Stimulated activated CD8-positive, alpha-beta memory T cell treated with anti-CD3 and anti-CD28 coated beads, Interleukin-4, amount 100 ng/mL, for 1 hour (primary cell): ENCODE measurements at places on chromosomes 7 and 10.

GRCh38 chr7:84970670-84971069 lies 216.2 kb downstream of the SEMA3D start:
- DNase-seq: no peak

GRCh38 chr10:13113544-13113943 lies 13.6 kb downstream of the OPTN start:
- DNase-seq: no peak

DNA sequence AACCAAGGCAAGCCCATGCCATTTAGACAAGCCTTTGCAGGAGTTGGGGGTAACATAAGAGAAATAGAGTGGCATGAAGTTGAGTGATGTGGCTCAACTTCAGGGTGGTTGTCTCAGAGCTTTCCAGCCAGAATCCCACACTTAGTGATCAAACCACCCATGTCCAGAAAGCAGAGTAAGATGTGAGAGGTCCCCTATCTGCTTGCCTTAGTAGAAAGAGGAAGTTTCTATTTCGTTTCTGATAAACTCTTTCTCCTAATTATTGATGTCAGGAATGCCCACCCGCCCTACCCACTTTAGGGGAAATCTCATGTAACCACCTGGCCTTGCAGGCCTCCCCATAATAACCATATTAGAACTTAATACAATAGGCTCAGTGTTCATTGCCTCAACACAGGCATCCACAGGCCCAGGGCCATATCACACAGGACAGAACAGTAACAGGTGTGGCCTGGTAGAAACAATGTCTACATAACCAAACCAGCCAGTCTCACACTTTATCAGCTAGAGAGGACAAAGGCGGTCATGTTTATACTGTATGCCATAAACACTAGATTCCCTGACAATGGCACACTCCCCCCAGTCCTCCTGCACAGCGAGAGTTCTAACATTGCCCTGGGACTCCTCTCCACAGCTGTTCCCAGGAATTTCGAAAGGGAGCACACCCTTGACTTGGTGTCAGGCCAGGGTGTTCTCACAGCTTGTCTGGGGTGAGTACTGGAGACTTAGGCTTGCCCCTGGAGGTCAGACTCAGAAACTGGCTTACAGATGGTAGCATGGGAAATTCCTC lies 364.4 kb downstream of the CXCL12 start:
- no peak for DNase-seq

GRCh38 chr10:22635650-22636049 lies 78.7 kb downstream of the PIP4K2A start:
- no peak for DNase-seq

GRCh38 chr10:11874568-11875493 lies 51.7 kb downstream of the PROSER2 start:
- DNase-seq: peak; percentile 15

DNA sequence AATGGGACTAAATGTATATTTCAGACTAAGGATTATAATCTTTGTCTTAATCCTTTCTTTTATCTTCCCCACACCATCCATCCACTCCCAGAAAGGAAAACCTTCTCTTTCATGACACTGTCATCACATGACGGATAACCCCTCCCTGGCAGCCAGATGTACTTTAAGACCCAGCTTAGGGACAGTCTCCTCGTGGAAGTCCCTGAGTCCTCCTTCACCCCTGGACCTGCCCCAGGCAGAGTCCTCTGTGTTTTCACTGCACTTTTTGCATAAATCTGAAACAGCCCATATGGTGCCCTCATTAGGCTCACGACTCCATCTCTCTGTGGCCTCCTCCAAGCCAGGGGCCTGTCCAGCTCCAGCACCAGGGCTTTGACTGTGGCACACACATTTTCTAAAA lies 16.0 kb downstream of the NRAP start:
- no peak for DNase-seq

- no peak for DNase-seq
Measured at GRCh38 chr10:77927402-77928246, 1.1 kb upstream of the DLG5 start.

GRCh38 chr7:32453341-32454011 lies 36.7 kb downstream of the LSM5 start:
- no peak for DNase-seq

GRCh38 chr7:137354396-137354795 lies 10.9 kb upstream of the PTN start:
- DNase-seq: no peak

DNA sequence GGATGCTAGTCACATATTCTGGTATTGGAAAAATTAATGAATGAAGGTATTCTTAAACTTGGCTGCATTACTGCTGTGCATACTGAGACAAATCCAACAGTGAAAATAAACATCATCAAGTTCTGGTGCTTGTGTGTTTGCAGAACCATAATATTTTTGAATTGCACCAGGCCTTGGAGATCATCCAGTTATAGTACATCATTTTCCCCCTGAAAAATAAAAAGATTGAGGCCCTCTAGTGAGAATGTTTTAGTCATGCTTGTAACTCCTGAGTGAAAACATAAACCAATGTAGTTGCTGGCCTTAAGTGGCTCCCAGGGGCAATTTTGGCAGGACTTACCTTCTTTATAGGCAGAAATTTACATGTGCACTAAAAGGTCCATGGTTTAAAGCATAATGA lies 218.8 kb upstream of the TMEM229A start:
- DNase-seq: no peak

DNA sequence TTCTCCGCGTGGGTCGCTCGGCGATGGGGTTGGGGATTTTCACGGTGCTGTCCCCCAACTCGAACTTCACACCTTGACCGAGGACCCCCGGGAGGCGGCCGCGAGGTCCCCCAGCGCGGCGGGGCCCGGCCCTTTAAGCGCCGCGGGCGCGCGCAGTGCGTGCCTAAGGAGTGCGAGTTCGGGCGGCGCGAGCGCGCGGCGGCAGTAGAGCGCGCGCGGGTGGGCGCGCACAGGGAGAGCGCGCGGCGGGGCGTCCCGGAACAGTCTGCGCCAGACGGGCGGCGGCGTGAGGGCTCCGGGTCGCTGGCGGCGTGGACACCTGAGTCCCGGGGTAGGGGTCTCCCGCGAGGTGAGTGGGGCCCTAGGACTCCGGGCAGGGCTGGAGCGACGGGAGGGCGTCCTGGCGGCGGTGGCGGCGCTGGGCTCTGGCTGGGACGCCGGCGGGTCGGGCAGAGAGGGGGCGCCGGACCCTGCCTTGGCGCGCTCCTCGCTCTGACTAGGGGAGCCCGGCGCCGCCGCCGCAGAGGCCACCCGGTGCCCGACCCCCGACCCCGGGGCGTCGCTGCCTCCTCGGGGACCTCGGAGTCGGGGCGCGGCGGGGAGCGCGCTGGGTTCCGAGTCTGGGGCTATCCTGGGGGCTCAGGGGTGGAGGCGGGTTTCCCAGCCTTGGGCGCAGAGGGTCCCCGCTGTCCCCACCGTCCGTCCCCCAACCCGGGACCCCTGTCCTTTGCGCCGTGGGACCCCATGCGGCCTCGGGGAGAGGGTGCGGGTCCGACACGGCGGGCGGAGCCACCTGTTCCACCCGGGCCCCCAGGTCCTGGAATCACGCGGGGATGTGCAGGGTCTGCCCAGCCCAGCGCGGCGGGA lies at the start of gene PROSER2:
Gene PROSER2, plus strand, starts transcription at position 235 of the 867 bp plus-strand sequence. CDS start 28,722 bp downstream, outside the sequence.
- DNase-seq: no peak

DNA sequence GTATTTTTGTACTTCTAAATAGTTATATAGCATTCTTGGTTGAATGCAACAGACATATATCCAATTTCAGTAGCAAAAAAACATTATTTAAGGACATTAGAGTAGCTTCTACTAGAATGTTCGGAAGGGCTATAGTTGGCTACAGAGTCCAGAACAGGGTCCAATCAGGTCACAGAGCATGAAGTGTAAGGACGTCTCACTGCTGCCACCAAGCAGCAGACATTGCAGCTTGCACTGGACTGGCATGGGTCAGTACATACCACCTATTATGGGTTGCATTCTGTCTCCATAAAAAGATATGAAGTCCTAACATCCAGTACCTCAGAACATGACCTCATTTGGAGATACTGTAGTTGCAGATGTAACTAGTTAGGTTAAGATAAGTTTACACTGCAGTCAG lies 87.3 kb downstream of the LHFPL3 start:
- no peak for DNase-seq

GRCh38 chr10:113960617-113961181 lies 83.0 kb upstream of the ADRB1 start:
- DNase-seq: no peak

- DNase-seq: no peak
Measured at GRCh38 chr7:36286226-36286625, 103.4 kb upstream of the ANLN start.

GRCh38 chr7:112366886-112367285 lies 83.4 kb upstream of the IFRD1 start:
- no peak for DNase-seq

DNA sequence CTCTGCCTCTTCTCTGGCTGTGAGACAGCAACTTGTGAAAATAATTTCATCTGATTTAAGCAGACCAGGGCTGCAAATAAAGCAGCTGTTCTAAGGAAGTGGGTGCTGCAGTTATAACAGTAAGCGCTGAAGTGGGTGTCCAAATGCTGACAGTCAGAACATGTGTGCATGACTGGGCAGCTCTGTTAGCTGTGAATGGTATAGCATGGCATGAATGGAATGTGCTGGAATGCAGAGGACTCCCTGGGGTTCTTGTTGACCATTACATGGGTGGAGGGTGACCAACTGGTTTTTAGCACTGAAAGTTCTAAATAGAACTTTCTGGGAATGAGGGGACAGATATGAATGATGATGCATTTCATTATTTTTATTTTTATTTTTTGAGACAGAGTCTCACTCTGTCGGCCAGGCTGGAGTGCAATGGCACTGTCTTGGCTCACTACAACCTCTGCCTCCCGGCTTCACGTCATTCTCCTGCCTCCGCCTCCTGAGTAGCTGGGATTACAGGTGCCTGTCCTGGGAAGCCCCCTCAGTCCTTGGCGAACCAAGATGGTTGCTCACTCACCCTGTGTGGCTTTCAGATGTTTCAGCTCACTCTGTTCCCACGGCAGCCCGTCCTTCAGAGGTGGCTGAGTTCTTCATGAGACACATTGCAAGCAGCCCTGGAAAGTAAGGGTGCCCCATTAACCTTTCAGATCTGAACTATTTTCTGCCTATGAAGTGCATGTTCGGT lies 319.8 kb upstream of the PHYHIPL start:
- DNase-seq: no peak

GRCh38 chr10:44424298-44424697 lies 39.4 kb upstream of the CXCL12 start:
- DNase-seq: no peak

GRCh38 chr10:101972761-101973160 lies 83.2 kb downstream of the ARMH3 start:
- no peak for DNase-seq

DNA sequence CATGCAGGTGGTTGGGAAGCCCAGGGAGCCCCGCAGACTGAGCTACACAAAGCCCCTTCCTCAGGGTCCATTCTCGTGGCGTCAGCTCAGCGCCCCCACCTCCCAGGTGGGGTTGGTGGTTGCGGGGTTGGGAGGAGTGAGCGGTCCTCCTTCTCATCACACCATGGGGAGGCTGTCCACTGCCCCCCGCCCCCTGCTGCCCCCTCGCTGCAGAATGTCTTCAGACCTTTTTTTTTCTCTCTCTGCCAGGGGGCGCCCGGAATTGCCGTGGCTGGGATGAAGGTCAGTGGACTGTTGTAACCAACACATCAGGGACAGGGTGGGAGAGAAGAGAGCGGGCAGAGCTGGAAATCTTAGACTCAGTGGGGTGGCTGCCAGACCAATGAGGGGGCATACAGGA lies 116.3 kb downstream of the COL13A1 start:
- no peak for DNase-seq

DNA sequence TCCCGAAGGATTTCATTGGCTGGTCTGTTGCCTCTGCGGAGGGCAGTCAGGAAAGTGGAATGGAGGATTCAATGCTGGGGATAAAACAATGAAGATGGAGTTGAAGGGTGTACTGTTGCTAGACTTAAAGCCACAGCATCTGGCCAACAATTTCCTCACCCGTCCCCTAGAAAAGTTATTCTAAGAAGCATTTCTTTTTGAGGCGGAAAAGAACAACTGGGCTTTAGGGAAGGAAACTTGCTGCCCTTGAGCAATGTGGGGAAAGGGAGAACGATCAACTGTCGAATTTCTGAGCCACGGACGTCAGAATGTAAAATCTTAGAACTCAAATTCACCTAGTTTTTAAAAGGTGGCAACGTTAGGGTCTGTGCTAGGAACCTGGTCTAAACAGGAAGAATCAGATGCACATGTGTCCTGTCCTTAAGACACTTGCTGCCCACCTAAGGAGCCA lies 664 bp downstream of the FMC1 start:
- DNase-seq: no peak

- no peak for DNase-seq
Measured at GRCh38 chr7:25207887-25208286, 20.4 kb downstream of the NPVF start.

GRCh38 chr7:16986755-16987154 lies 105.0 kb upstream of the AGR3 start:
- no peak for DNase-seq

DNA sequence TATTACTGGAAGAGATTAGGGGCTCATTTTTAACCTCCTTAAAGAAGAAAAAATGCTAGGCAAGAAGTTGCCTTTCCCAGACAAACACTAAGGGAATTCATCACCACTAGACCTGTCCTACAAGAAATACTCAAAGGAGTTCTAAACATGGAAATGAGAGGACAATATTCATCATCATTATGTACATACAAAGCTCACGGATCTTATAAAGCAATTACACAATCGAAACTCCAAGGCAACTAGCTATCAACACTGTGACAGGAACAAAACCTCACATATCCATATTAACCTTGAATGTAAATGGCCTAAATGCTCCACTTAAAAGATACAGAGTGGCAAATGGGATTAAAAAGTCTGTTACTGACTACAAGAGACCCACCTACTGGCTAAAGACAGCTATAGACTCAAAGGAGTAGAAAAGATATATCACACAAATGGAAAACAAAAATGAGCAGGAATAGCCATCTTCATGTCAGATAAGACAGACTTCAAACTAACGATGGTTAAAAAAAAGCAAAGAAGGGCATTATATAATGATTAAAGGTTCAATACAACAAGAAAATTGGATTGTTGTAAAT lies 246.6 kb downstream of the ADRA2A start:
- DNase-seq: no peak

GRCh38 chr10:86752311-86752710 lies 4.1 kb upstream of the BMPR1A start:
- DNase-seq: no peak

GRCh38 chr7:36957620-36958019 lies 233.3 kb upstream of the AOAH start:
- no peak for DNase-seq

DNA sequence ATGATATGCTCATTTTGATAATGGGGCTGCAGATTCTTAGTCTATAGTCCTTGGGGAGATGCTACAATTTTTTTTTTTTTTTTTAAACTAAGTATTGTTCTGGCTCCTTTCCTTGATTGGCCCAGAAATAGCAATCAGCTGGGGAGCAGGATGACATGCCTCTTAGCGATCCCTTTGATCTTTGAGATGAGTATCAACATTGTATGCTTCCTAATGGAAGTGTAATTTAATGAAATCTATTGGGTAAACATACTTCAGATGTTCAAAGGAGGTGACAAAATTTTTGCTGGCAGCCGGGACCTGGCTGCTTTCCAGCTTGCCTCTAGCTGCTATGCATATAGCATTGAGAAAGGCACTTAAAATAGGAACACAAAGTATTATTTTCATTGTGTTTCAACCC lies 43.5 kb downstream of the VTI1A start:
- DNase-seq: no peak

- no peak for DNase-seq
Measured at GRCh38 chr10:72462261-72462660, 107.5 kb upstream of the DNAJB12 start.
